CD4-positive, alpha-beta T cell treated with Interleukin-6 for 4 hours (primary cell): ENCODE measurements at places on chromosomes 3 and 15.

- DNase-seq: no peak
Measured at GRCh38 chr15:37758412-37758811, 176.0 kb upstream of the TMCO5A start.

DNA sequence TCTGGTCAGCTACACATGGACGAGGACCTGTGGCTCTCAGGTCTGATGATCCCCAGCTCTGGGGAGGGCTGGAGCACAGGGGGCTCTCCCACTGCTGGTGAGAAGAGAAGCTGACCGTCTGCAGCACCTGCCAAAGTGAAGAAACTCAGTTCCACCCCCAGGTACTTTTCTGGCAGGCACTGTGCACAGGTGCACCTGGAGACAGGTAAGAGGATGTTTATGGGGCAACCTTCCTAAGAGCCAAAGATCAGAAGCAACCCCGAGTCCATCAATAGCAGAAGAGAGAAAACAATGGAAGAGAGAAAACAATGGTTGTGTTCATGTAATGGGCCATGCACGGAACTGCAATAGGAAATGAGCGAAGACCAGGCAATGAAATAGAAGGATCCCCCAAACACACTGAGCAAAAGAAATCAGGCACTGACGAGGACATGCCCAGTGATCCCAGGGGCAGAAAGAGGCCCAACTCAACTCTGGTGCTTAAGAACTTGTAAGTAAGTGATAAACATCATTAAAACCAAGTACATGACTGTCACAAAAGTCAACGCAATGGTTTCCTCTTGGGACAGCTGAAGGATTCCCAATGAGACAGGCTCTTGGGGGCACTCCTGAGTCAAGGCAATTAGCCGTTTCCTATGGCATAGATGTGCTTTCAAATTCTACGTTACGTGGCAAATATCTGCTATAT lies 95.0 kb upstream of the ALDH1A3 start:
- DNase-seq: no peak

DNA sequence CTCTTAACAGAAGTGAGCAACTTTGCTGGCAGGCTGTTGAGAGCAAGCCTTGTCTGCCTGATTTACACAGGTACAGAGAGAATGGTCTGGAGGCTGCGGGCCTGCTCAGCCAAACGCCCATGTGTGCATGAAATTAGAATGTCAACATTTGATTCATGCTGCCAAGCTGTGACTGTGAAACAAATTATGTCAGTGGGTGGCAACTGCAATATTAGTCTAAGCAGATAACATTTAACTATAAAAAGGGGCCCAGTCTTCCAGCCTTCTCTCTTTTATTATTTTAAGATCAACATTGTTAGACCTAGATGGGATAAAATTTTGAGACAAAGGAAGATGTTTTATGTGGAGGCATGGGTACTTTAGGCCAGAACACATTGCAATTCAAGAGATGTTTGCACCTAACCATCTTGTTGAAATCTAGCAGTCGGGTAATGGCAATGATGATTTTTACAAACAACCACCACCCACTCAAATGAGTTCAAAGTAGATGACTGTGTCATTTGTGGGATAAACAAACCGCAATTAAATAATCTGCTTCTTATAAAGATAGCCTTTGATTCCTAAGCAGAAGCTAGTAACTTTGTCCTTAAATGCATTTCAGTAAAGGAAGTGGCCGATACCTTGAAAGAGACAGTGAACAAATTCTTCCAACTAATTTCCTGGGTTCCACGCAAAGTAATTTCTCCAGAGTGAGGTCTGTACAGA lies 70.2 kb downstream of the FOXB1 start:
- no peak for DNase-seq

DNA sequence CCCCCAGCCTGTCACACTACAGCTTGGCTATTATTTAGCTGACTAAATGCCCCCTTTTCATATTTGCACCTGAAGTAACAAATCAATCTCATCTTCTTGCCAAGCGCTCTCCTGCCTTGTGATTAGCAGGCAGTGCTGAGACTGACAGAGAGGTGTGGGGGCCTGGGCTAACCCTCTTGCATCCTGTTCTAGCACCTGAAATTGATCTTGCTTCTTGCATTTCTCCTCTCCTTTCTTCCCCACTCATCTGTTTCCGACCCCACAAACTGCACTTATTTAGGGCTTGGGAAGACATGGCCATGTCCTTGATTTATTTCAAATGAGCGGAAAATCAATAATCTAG lies 309.0 kb upstream of the PROK2 start:
- no peak for DNase-seq

DNA sequence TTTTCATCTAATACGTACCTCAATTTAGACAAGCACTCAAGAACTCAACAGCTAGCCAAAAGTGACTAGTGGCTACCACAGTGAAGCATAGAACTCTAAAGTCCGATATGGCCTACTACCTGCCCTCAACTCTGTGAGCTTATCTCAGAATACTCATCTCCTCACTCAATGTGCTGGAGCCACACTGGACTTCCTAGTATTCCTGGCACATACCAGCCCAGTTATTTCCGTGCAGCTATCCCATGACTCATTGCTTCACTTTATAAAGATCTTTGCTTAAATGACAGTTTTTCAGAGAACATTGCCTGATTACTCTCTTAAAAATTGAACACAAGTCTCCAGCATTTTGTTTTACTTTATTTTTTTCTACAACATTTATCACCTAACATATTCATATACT lies 524.7 kb downstream of the PYDC2 start:
- DNase-seq: no peak

- no peak for DNase-seq
Measured at GRCh38 chr15:91855684-91856489, 2.4 kb downstream of the SLCO3A1 start.

GRCh38 chr3:86785386-86785785 lies 205.6 kb downstream of the VGLL3 start:
- DNase-seq: no peak
